ENCODE measurements at places on chromosomes 3 and 15.

- no peak for DNase-seq
Observed at GRCh38 chr3:15241341-15241740, 35.3 kb downstream of the CAPN7 start.

DNA sequence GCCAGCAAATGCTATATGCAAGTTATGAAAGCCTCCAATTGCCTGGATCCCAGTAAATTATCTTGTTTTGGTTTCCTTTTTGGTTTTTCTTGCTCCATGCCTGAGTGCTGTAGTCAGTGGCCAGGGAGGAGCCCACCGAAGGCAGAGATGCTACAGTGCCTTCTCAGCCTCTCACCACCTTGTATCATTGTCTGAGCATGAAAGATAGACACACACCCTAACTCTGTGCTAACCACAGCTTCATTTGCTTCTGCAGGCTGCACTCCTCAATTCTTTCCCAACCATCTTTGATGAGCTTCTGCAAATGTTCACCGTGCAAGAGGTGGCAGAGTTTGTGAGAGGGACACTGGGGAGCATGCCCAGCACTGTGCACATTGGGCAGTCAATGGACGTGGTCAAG is 114.5 kb upstream of the MANF start:
- DNase-seq: no peak

- DNase-seq: no peak
Observed at GRCh38 chr3:185988080-185988815, 50.4 kb upstream of the TRA2B start.

DNA sequence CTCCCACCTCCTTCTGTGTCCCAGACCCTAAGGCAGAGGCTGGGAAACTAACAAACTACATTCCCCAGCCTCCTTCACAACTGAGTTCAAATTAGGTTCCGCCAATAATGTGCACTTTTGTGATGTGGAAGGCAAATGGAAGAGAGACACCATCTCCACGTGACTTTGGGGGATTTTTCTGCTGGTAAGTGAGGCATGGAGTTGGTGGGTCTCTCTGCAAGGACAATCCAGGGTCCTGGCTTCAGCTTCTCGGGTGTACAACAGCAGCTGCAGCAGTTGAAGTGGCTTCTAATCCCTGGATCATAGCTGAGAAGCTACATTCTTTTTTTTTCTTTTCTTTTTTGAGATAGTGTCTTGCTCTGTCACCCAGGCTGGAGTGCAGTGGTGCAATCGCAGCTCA is 58.9 kb upstream of the GATA2 start:
- DNase-seq: no peak

DNA sequence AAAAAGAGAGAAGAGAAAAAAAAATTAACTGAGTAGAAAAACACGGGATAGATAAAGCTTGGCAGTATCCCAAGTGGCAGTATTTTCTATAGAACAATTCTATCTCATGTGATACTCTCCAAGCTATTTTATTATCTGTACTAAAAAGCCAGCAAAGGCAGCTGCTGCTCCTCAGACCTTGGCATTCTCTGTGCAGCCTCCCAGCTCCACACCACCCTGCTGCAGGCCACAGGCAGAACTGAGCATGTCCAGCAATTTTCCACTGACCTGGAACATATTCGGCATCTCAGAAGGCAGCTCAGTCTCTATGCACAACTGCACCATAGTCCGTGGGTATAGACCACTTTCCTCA is 1161.4 kb downstream of the IGSF11 start:
- DNase-seq: no peak
